CD4-positive, alpha-beta T cell treated with Interferon alpha-2 for 1 hour (primary cell): ENCODE measurements at places on chromosomes 4 and X.

DNA sequence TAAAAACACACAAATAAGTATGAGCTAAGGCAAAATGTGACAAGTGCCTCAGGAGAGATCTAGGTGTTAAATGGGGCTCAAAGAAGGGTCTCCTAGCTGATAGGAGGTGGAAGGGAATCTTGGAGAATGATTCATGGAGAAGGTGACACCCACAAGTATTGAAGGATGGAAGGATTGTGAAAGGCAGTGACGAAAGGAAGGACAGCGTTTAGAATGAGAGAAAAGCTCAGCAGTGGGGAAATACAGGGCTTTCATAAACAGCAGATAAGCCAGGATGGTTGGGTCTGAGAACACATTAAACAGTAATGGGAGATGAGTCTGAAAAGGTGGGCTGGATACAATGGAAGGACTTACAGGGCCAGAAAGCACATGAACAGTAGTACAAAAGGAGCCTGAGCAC is 11.5 kb downstream of the ANXA5 start:
- no peak for DNase-seq

DNA sequence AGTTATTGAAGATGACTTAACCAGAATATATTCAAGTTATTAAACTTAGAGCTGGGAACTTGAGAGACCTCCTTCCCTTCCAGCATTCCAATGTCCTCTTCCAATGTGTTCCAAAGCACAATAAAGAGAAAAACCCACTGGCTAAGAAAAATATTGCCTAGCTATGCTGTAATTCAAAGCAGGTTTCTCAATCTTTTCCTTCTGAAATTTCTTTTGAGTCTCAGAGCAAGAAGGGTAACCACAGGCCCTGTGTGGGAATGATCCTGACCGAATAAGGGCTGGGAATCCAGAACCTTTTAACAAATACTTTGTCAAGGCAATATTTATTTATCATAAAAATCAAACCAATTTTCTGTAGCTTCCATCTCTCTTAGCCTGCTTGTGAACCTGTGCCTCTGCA is 150.7 kb upstream of the SFRP2 start:
- no peak for DNase-seq

DNA sequence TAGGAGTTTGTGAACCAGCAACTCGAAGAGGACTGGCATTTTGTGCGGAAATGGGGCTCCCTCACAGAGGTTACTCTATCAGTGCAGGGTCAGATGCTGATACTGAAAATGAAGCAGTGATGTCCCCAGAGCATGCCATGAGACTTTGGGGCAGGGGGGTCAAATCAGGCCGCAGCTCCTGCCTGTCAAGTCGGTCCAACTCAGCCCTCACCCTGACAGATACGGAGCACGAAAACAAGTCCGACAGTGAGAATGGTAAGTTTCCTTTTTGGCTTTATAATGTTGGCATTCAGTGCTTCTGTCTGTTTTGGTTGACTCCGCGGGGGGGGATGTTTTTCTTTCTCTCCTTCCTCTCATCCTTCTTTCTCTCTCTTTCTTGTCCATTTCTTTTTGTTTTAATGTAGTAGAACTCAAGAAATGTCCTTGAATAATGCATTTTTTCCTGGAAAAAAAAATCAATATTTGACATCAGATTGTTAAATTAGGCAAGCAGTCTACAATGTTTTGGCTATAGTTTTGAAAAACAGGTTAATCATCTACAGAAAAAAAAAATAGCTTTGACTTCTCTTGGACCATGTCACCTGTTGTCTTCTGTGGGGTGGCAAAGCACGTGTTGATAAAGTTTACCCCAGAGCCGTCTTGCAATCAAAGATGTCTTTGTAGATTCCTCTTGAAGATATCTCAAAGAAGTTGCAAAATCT is 103.6 kb downstream of the TENM3 start:
- DNase-seq: no peak

GRCh38 chr4:55247521-55247920 is 98.5 kb upstream of the SRD5A3 start:
- no peak for DNase-seq

DNA sequence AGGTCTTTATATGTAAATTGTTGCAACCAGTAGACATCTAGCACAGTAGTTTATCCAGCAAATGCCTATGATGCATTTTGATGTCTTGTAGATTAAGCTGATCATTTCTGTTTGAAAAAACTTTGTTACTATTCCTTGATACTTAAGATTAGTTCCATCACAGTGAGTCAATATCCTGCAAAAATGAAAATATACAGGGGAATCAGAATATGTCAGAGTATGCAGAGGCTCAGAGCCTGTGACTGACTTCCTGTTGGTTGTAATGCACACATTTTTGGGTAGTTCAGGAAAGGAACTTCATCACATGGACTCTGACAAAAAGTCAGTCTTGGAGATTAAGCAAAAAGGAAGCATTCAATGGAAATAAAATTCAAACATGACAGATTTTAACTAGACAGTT is 815.5 kb downstream of the FAT4 start:
- DNase-seq: no peak

GRCh38 chr4:107330916-107331315 is 294.8 kb upstream of the DKK2 start:
- DNase-seq: no peak

GRCh38 chrX:20352504-20352903 is 85.8 kb upstream of the RPS6KA3 start:
- DNase-seq: no peak
